Activated B cell treated with CpG ODN at 0.5 μM for 24 hours (primary cell): ENCODE measurements at places on chromosomes 7 and 10. TPM values are rescaled to one million over a fixed set of nuclear protein-coding genes. Genes with fewer than 3 reads are reported as not detected.

Gene FOXP2
- not detected in 2 replicates for total RNA-seq

Gene SSC4D
- total RNA-seq, result 0.55 TPM in 1 of 2 replicates, not detected in the other

Gene MEOX2
- total RNA-seq, result not detected in 2 replicates

Gene CPA2
- not detected in 2 replicates for total RNA-seq

Gene INMT
- 0.11 and 0.17 TPM in 2 replicates for total RNA-seq

Gene TUBAL3
- not detected in 2 replicates for total RNA-seq

Gene NME8
- total RNA-seq, result not detected in 2 replicates

Gene SLC18A2
- not detected in 2 replicates for total RNA-seq

Gene LAMB4
- total RNA-seq, result not detected in 2 replicates

Gene TUBB8
- total RNA-seq, result not detected in 2 replicates

Gene GHRHR
- not detected in 2 replicates for total RNA-seq

GRCh38 chr7:47402941-47403866 lies 178.7 kb downstream of the TNS3 start:
- H3K27me3 ChIP-seq, result no peaks in the 10 kb centered on the region
- H3K4me1 ChIP-seq, result peaks cover 9% of the 10 kb centered on the region
- no peak for DNase-seq
- H3K36me3 ChIP-seq, result peaks cover 63% of the 10 kb centered on the region
- H3K27ac ChIP-seq, result no peak overlapping the region

DNA sequence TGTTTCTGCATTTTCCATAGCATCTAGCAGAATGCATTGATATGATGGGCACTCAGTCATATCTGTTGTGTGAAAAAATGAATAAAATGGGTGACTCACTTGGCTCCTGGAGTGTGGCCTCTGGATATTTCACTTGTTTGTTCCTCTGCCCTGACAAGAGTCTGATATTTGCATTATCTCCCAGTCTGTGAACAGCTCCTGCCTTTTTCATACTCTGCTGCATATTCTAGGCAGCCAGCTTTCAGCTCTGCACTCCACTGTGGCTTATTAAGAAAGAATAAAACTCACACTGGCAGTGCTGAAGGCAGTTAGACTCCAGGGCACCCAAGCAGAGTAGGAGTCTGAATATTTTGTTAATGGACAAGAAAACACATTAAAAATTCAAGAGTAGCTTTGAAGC lies 623.9 kb downstream of the SORCS1 start:
- DNase-seq, result no peak
- H3K27me3 ChIP-seq, result no peaks in the 10 kb centered on the region
- H3K27ac ChIP-seq, result no peak overlapping the region
- no peaks in the 10 kb centered on the region for H3K36me3 ChIP-seq
- H3K4me3 ChIP-seq, result no peak overlapping the region

GRCh38 chr7:101113836-101114235 lies 13.1 kb upstream of the SERPINE1 start:
- H3K27me3 ChIP-seq, result peaks cover 3% of the 10 kb centered on the region
- DNase-seq, result no peak
- no peaks in the 10 kb centered on the region for H3K4me1 ChIP-seq
- no peaks in the 10 kb centered on the region for H3K36me3 ChIP-seq

- H3K27me3 ChIP-seq, result no peaks in the 10 kb centered on the region
- H3K4me3 ChIP-seq, result no peak overlapping the region
- H3K4me1 ChIP-seq, result peaks cover 26% of the 10 kb centered on the region
Observed at GRCh38 chr10:62183442-62183841, 85.2 kb downstream of the RTKN2 start.

DNA sequence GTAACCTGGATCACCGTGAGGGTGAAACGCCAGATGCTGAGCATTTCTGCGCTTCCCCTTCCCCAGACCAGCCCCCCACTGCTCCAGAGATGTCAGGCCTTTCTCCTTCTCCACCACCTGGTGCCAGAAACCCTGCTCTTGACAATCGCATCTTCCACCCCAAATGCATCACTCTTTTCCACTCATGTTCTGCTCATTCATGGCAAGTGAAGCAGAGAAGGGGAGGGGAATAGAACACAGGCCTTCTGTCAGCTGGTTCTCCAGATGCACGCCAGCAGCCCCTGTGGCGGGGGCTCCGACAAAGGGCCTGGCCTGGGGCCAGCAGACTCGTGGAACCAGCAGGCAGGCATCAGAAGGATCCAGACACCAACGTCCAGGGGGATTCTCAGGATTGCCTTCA lies 68.5 kb upstream of the SVIL start:
- no peaks in the 10 kb centered on the region for H3K27me3 ChIP-seq
- H3K4me1 ChIP-seq, result peaks cover 3% of the 10 kb centered on the region
- H3K27ac ChIP-seq, result no peak overlapping the region
- no peaks in the 10 kb centered on the region for H3K36me3 ChIP-seq
- no peak overlapping the region for H3K4me3 ChIP-seq

GRCh38 chr7:100591596-100591995 lies 5.5 kb downstream of the FBXO24 start:
- no peak overlapping the region for H3K27ac ChIP-seq
- peaks cover 11% of the 10 kb centered on the region for H3K27me3 ChIP-seq

GRCh38 chr10:103350175-103350516 lies 794 bp downstream of the PCGF6 start:
- peak overlapping the region; percentile 92 for H3K4me3 ChIP-seq
- H3K4me1 ChIP-seq, result peaks cover 10% of the 10 kb centered on the region
- peak overlapping the region; percentile 41 for H3K27ac ChIP-seq
- no peaks in the 10 kb centered on the region for H3K27me3 ChIP-seq

- H3K27me3 ChIP-seq, result no peaks in the 10 kb centered on the region
- DNase-seq, result no peak
- no peak overlapping the region for H3K4me3 ChIP-seq
- no peak overlapping the region for H3K27ac ChIP-seq
Observed at GRCh38 chr7:107253599-107253998, 84.8 kb downstream of the HBP1 start.

DNA sequence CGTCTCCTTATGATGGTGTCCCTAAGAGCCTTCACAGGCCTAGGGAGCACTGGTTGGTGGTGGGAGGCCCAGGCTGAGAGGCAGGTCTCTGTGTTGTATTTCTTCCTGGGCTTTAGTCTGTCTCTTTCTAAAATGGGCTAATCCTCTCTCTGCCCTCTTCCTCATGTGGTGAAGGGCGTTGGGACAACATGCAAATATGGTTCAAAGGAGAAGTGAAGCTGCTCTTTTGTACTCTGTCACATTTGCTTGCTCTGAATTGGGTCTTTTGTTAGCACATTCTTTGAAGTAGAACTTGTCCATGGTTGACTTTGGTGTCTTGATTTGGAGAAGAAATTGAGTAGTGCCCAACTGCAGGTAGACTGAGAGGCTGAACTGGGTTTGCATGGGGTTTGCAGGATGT lies 814 bp downstream of the HK1 start:
- DNase-seq, result no peak
- no peak overlapping the region for H3K4me3 ChIP-seq
- H3K27me3 ChIP-seq, result no peaks in the 10 kb centered on the region
- no peaks in the 10 kb centered on the region for H3K36me3 ChIP-seq
- H3K27ac ChIP-seq, result no peak overlapping the region

DNA sequence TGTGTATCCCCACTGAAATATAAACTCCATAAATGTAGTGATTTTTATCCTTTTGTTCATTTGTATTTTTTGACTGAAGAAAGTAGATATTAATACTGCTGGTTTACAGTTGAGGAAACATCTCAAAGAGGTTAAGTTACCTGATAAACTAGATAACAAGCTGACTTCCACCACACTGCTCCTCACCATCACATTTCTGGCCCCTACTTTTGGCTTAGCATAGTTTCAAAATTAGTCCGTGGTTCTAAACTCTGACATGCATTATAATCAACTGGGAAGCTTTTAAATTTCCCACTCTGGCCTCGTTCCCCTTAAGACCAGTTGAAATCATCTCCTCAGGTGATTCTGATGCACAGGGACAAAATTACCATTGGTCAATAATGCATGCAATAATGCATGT lies 43.5 kb downstream of the ANKIB1 start:
- peaks cover 3% of the 10 kb centered on the region for H3K36me3 ChIP-seq
- no peak for DNase-seq
- H3K4me3 ChIP-seq, result no peak overlapping the region
- H3K27me3 ChIP-seq, result no peaks in the 10 kb centered on the region
- no peak overlapping the region for H3K27ac ChIP-seq
- peaks cover 36% of the 10 kb centered on the region for H3K4me1 ChIP-seq

- no peaks in the 10 kb centered on the region for H3K36me3 ChIP-seq
- H3K27ac ChIP-seq, result no peak overlapping the region
- H3K4me1 ChIP-seq, result no peaks in the 10 kb centered on the region
- no peak for DNase-seq
- H3K4me3 ChIP-seq, result no peak overlapping the region
Observed at GRCh38 chr7:95105627-95106026, 198.2 kb downstream of the PPP1R9A start.

- no peak overlapping the region for H3K4me3 ChIP-seq
- H3K27me3 ChIP-seq, result peaks cover 6% of the 10 kb centered on the region
- H3K36me3 ChIP-seq, result no peaks in the 10 kb centered on the region
- no peak for DNase-seq
Observed at GRCh38 chr7:26993816-26994810, 101.7 kb downstream of the HOXA1 start.

DNA sequence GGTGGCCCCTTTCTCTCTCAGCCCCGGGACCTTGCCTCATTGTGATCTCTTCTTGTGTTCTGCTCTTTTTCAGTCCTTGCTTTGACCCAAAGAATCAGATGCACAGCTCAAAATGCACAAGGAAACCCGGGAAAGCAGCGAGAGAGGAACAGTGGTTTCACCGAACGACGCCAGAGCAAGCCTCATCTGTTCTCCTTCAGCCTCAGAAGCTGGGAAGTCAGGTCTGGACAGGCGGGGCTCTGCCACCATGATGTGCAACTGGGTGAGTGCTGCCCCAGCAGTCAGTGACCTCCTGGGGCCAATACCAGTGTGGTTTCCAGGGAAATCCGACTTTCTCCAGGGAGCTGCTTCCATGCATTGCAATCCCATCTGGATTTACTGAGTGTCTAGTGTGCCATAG lies 133.4 kb downstream of the PRKCQ start:
- peaks cover 2% of the 10 kb centered on the region for H3K4me1 ChIP-seq
- H3K27ac ChIP-seq, result no peak overlapping the region
- no peak overlapping the region for H3K4me3 ChIP-seq

DNA sequence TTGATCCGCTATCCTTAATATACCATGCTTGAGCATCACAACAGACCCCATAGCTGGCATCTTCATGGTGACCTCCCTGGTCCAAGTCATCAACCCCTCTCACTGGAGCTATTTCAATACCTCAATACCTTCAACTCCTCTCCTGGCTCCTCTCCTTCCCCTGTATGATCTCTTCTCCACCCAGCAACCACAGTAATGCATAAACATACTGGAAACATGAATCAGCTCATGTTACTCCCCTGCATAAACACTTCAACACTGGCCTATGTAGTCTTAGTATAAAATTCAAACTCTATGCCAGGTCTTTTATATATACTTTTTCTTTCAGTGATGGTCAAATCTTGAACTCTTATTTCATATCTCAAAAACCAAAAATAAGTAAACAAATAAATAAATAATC lies 31.8 kb upstream of the TMEM273 start:
- DNase-seq, result no peak
- H3K4me1 ChIP-seq, result peaks cover 2% of the 10 kb centered on the region
- no peak overlapping the region for H3K27ac ChIP-seq
- H3K4me3 ChIP-seq, result no peak overlapping the region
- peaks cover 4% of the 10 kb centered on the region for H3K27me3 ChIP-seq

GRCh38 chr7:49812534-49812933 lies 39.1 kb downstream of the VWC2 start:
- H3K36me3 ChIP-seq, result no peaks in the 10 kb centered on the region
- H3K27ac ChIP-seq, result no peak overlapping the region
- H3K4me1 ChIP-seq, result no peaks in the 10 kb centered on the region
- no peak overlapping the region for H3K4me3 ChIP-seq
- DNase-seq, result no peak

DNA sequence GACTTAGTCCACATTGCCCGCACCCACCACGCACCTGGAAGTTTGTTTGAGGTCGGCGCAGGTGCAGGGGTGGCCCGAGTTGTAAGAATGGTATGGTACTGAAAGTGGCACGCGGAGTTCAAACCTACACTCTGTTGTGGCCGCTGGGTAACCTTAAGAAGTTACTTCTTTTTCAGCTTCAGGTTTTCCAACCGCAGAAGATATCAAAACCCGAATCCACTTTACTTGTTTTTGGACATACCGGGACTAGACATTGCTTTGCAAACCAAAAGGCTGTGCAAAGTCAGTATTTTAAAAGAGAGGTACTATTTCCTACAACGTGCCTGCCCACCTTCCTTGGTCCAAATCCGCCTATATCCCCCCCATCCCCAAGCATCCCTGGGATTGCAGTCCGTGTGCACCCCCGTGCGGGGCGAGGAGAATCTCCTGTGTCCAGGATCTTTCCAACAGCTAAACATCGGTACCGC lies 1.0 kb downstream of the IGFBP3 start:
- no peak overlapping the region for H3K4me3 ChIP-seq
- no peak for DNase-seq
- H3K36me3 ChIP-seq, result no peaks in the 10 kb centered on the region
- H3K27ac ChIP-seq, result no peak overlapping the region

DNA sequence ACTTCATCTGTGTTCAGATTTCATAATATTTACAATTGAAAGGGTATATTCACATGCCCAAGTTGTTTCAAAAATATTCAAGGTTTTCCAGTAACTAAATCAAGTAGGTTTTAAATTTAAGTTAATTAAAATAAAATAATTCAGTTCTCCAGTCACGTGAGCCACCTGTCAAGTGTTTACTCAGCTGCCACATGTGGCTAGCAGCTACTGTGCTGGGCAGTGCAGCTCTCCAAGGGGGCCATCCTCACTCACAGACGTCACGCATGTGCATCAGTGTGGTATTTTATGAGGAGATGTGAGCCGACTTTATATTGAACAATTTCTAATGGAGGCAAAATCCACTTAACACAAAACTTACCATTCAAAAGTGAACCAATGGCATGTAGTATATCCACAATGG lies 69.7 kb upstream of the CAMK2B start:
- peaks cover 4% of the 10 kb centered on the region for H3K4me1 ChIP-seq
- DNase-seq, result no peak
- no peak overlapping the region for H3K4me3 ChIP-seq
- no peaks in the 10 kb centered on the region for H3K27me3 ChIP-seq
- no peak overlapping the region for H3K27ac ChIP-seq

DNA sequence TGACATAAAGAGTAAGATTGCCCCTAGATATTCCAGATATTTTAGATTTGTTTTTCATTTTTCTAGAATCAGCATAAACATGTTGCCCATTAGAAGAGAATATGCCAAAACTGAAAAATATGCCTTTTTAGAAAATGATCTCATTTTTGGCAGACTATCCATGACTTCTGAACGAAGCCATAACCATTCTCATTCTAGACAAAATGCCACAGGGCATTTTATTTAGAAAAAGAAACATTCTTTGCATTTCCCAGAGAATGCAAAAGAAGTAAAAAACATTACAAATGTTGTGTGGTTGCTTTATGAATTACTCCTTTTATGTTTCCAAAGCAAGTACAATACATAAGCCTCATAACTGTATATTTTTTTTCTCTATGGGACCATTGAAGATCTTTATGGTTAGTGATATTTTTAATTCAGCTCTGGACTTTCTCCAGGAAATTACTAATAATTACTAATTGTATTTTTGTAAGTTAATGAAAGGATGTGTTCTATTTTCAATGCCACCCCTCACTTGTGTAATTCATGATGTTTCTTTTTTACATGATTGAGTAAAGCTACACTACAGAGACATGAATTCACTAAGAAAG lies 109.6 kb upstream of the SEM1 start:
- no peaks in the 10 kb centered on the region for H3K36me3 ChIP-seq
- no peaks in the 10 kb centered on the region for H3K4me1 ChIP-seq
- H3K4me3 ChIP-seq, result no peak overlapping the region
- no peak overlapping the region for H3K27ac ChIP-seq
- peaks cover 2% of the 10 kb centered on the region for H3K27me3 ChIP-seq
- DNase-seq, result no peak
